ENCODE measurements at places on chromosomes 6 and 20. TPM values are rescaled to one million over a fixed set of nuclear protein-coding genes. Genes with fewer than 3 reads are reported as not detected.

GRCh38 chr6:143774347-143774746 lies 68.8 kb upstream of the LTV1 start:
- H3K4me1 ChIP-seq = no peaks in the 10 kb centered on the region
- H3K27me3 ChIP-seq = no peaks in the 10 kb centered on the region
- DNase-seq = no peak

DNA sequence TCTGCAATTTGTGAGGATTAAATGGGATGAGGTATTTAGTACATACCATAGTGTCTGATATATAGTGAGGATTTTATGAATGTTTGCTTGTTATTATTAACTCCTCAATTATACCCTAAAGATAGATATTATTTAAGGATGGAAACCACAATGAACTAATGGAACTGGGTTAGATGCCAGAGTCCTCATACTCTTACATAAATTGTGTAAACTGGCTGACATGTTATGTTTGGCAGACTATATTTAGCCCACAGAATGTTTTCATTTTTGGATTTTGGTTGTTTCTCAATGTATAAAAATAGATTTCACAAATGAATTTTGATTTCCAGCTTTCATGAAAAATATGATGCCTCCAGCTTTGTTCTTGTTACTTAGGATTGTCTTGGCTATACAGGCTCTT lies 37.6 kb downstream of the HTR1B start:
- H3K27me3 ChIP-seq = no peaks in the 10 kb centered on the region
- H3K27ac ChIP-seq = no peak overlapping the region
- DNase-seq = peak; percentile 1
- no peaks in the 10 kb centered on the region for H3K36me3 ChIP-seq
- H3K4me1 ChIP-seq = no peaks in the 10 kb centered on the region

DNA sequence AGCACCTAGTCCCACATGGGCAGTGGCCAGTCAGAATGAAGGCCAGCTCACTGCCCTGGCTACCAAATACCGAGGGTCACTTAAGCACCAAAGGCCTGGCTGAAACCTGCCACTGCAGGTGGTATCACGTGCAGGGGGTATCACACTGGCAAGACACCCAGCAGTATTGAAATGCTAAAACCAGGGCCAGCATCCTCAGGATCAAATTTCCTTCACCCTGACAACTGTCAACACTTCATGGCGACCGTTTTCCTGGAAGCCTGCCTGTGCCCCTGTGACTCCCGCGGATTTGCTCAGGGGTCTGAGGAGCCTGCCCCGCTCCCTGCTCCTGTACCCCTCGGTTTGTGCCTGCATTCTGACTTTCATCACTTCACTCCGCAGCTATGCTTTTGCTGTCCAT lies 151.1 kb downstream of the TTLL2 start:
- no peak overlapping the region for H3K27ac ChIP-seq
- H3K36me3 ChIP-seq = no peaks in the 10 kb centered on the region
- H3K27me3 ChIP-seq = no peaks in the 10 kb centered on the region

DNA sequence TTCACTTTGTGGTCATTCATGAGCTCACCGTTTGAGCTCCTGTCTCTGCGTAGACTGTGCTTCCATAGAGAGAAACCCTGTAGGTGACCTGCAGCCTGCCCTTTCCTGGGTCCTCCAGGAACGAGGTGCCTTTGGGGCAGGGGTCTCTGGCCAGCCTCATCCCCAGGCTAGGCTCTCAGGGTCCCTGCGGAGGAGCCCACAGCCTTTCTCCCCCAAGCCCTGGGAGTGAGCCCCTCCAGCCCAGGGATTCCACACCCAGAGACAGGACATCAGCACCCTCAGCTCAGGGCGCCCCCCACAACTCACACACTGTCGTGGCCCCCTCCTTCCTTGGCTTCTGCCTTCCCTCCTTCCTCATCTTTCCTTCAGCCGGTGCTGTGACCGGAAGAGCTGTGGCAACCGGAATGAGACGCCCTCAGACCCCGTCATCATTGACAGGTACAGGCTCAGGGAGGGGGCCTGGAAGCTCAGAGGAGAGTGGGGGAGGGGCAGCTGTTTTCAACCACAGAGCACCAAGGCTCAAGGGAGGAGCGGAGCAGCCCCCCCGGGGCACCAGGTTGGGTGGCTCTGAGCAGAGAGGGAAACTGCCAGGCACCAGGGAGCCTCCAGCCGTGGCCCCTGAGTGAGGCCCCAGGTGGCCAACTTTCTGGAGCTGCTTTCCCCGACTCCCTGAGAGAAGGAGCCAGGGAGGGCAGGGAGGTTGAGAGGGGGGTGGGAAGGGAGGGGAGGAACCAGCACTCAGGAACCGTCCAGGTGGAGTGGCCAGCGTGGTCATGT lies 16.8 kb downstream of the EBF4 start:
- peaks cover 11% of the 10 kb centered on the region for H3K27me3 ChIP-seq
- no peaks in the 10 kb centered on the region for H3K36me3 ChIP-seq
- H3K27ac ChIP-seq = no peak overlapping the region
- H3K4me3 ChIP-seq = no peak overlapping the region
- no peaks in the 10 kb centered on the region for H3K4me1 ChIP-seq

- no peaks in the 10 kb centered on the region for H3K36me3 ChIP-seq
- H3K27ac ChIP-seq = no peak overlapping the region
- H3K27me3 ChIP-seq = no peaks in the 10 kb centered on the region
- H3K4me1 ChIP-seq = peaks cover 5% of the 10 kb centered on the region
- no peak for DNase-seq
Measured at GRCh38 chr20:10453241-10453640, 18.1 kb downstream of the SLX4IP start.

DNA sequence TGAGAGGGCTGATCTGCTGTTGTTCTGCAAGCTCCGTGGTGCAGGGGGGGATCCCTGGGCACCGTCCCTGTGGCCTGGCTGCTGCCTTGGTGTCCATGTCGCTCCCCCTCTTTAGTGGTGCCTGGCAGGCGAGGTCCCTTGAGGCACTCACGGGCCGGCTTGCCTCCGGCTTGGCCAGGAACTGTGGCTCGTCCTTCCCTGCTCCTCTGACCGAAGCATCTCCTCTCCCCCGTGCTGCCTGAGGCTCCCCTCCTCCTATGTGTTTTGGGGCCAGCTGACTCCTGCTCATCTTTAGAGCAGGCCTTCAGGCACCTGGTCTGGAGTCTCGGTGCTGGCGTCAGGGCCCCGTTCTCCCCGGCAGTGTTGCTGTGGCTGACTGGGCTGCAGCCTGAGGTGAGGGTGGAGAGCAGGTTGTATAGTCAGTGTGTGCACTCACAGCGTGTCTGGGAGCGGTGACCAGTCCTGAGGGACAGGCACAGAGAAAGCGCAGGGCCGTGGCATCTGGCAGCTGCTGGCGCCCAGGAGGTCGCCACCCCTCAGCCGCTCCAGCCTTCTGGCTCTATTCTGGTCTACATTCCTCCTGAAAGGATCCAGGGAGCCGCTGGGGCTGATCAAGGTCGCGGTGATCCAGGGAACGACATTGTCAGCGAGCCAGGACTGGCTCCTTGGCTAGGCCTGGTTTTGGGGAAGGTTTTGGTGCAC lies 43.7 kb downstream of the PYGB start:
- no peaks in the 10 kb centered on the region for H3K27me3 ChIP-seq
- no peak for DNase-seq
- peaks cover 4% of the 10 kb centered on the region for H3K4me1 ChIP-seq

GRCh38 chr6:149233056-149233715 lies 84.3 kb upstream of the TAB2 start:
- peak overlapping the region; percentile 87 for H3K27ac ChIP-seq
- H3K36me3 ChIP-seq = no peaks in the 10 kb centered on the region
- peak; percentile 99 for DNase-seq
- no peak overlapping the region for H3K4me3 ChIP-seq
- no peaks in the 10 kb centered on the region for H3K27me3 ChIP-seq
- H3K4me1 ChIP-seq = peaks cover 38% of the 10 kb centered on the region

GRCh38 chr6:15888798-15889772 lies 226.3 kb upstream of the DTNBP1 start:
- H3K27me3 ChIP-seq = peaks cover 2% of the 10 kb centered on the region
- no peak overlapping the region for H3K4me3 ChIP-seq
- H3K4me1 ChIP-seq = no peaks in the 10 kb centered on the region
- no peak overlapping the region for H3K27ac ChIP-seq
- no peak for DNase-seq

- peak overlapping the region; percentile 28 for H3K27ac ChIP-seq
- peaks cover 44% of the 10 kb centered on the region for H3K4me1 ChIP-seq
- peak; percentile 81 for DNase-seq
- no peaks in the 10 kb centered on the region for H3K36me3 ChIP-seq
- no peak overlapping the region for H3K4me3 ChIP-seq
- H3K27me3 ChIP-seq = no peaks in the 10 kb centered on the region
Measured at GRCh38 chr20:23156170-23156841, 70.2 kb upstream of the CD93 start.

- peak overlapping the region; percentile 24 for H3K4me3 ChIP-seq
- peak; percentile 46 for DNase-seq
- H3K36me3 ChIP-seq = no peaks in the 10 kb centered on the region
- peak overlapping the region; percentile 94 for H3K27ac ChIP-seq
Measured at GRCh38 chr6:117495869-117496268, 13.4 kb downstream of the DCBLD1 start.

DNA sequence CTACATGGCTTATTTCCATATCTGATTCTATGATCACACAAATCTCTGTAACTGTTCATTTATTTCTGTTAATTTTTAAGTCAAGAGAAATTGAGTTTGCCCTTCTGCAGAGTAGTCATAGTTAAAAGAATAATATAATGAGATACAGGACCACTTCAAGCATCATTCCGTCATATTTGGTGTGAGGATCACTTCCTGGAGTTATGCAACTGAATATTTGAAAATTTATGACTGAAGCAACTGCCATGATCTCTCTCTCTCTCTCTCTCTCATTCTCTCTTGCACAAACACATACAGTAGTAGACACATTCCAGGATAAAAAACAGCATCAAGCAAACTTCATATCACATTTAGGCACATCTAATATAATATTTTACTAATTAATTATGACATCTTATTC lies 116.4 kb downstream of the COL9A1 start:
- H3K27ac ChIP-seq = no peak overlapping the region
- H3K4me3 ChIP-seq = no peak overlapping the region
- no peaks in the 10 kb centered on the region for H3K4me1 ChIP-seq
- H3K36me3 ChIP-seq = no peaks in the 10 kb centered on the region

DNA sequence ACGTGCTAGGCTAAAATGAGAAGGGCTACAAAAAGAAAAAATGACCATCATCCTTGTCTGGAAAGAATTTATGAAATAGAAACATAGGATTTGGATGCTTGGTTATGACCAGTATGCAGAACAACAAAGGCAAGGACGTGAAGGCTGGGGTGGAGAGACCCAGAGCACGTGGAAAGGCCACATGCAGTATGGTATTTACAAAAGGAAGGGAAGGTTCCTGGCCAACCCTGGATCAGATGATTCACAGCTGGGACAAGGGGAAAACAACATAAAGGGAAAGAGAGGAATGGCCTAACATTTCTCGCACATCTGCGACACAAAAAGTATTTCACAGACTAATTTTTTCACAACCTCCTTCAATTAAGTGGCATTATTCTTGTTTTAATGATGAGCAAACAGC lies 8.2 kb downstream of the STX7 start:
- no peak for DNase-seq
- H3K27ac ChIP-seq = no peak overlapping the region
- H3K4me3 ChIP-seq = no peak overlapping the region
- H3K27me3 ChIP-seq = no peaks in the 10 kb centered on the region
- no peaks in the 10 kb centered on the region for H3K4me1 ChIP-seq

- no peak overlapping the region for H3K4me3 ChIP-seq
- DNase-seq = peak; percentile 59
- no peaks in the 10 kb centered on the region for H3K4me1 ChIP-seq
- H3K27me3 ChIP-seq = no peaks in the 10 kb centered on the region
- no peak overlapping the region for H3K27ac ChIP-seq
- H3K36me3 ChIP-seq = no peaks in the 10 kb centered on the region
Measured at GRCh38 chr6:36414481-36414880, 27.0 kb upstream of the ETV7 start.

DNA sequence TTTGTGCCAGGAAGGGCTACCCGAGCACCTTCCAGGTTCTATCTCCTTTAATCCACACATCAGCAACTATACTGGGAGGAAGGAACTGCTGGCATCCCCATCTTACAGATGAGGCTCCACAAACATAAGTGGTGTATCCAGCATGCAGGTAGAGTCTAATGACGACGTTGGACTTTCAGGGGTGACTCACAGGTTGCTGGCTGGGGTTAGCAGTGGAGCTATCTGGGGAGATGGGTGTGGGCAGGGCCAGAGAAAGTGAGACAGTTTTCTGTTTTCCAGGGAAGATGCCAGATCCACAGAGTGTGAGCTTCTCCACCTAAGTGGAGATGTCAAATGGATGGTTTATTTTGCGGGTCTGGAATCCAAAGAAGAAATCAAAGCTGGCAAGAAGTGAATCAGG lies 31.8 kb downstream of the CDH22 start:
- H3K4me3 ChIP-seq = no peak overlapping the region
- no peak overlapping the region for H3K27ac ChIP-seq
- H3K36me3 ChIP-seq = no peaks in the 10 kb centered on the region
- DNase-seq = no peak
- H3K27me3 ChIP-seq = peaks cover 5% of the 10 kb centered on the region
- H3K4me1 ChIP-seq = no peaks in the 10 kb centered on the region

DNA sequence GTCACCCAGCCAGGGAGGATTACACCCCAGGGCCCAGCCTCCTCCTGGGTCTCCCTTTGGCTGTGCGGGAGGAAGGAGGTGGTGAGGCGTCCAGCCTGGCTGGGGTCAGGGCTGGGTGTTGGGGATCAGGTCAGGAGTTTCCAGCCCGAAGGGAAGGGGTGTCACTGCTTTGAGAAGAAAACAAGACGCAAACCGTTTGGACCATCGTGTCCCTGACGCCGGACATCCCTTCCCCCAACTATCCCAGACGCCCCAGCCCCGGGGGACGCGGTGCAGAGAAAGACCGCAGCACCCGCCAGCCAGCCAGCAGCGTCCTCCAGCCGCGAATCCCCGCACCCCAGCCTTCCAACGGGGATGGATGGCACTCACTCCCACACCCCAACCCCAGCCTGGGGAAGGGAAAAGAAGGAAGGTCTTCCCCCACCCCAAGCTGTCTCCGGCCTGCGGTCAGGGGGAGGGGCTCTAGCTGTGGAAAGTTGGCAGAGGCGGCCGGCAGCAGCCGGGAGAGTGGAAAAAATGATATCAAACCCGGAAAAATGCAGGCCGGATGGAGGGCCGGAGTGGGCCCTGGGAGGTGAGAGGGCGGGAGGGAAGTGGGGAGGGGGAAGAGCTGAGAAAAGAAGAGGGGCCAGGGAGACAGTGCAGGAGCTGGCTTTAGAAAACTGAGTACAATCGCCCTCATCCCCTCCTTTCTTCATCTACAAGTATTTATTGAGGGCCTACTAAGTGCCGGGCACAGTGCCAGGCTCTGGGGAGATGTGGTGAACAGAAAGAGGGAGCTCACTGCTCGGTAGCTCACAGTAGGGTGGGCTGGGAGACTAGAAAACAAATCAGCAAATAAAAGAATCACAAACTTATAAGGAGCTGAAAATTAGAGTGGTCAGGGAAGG lies 10.6 kb downstream of the REM1 start:
- no peaks in the 10 kb centered on the region for H3K27me3 ChIP-seq
- no peak overlapping the region for H3K27ac ChIP-seq
- DNase-seq = peak; percentile 59
- no peaks in the 10 kb centered on the region for H3K36me3 ChIP-seq

STK4 gene
- total RNA-seq = 41.4 TPM

DDO gene
- total RNA-seq = not detected

OPN5 gene
- total RNA-seq = not detected

LAMP5 gene
- 2.3 TPM for total RNA-seq

AHCY gene
- 203 TPM for total RNA-seq

LY6G5B gene
- 17.5 TPM for total RNA-seq

MPC1 gene
- total RNA-seq = 43.6 TPM
